Activated naive CD4-positive, alpha-beta T cell treated with anti-CD3 and anti-CD28 coated beads, Interleukin-2, amount 50 U/mL, for 72 hours (primary cell): ENCODE measurements at places on chromosomes 1 and 21.

GRCh38 chr1:206568779-206569352 lies 43.4 kb downstream of the EIF2D start:
- no peak for DNase-seq

- DNase-seq, result no peak
Observed at GRCh38 chr1:100414693-100415497, 62.6 kb downstream of the CDC14A start.

GRCh38 chr1:196309386-196309785 lies 298.9 kb downstream of the KCNT2 start:
- DNase-seq, result no peak

- no peak for DNase-seq
Observed at GRCh38 chr1:13607002-13607401, 23.4 kb downstream of the PDPN start.

- DNase-seq, result no peak
Observed at GRCh38 chr1:89356658-89357400, 7.0 kb upstream of the GBP6 start.

- no peak for DNase-seq
Observed at GRCh38 chr1:247441606-247442005, 16.3 kb downstream of the OR2B11 start.

- no peak for DNase-seq
Observed at GRCh38 chr1:207888652-207889051, 22.3 kb downstream of the CD34 start.

DNA sequence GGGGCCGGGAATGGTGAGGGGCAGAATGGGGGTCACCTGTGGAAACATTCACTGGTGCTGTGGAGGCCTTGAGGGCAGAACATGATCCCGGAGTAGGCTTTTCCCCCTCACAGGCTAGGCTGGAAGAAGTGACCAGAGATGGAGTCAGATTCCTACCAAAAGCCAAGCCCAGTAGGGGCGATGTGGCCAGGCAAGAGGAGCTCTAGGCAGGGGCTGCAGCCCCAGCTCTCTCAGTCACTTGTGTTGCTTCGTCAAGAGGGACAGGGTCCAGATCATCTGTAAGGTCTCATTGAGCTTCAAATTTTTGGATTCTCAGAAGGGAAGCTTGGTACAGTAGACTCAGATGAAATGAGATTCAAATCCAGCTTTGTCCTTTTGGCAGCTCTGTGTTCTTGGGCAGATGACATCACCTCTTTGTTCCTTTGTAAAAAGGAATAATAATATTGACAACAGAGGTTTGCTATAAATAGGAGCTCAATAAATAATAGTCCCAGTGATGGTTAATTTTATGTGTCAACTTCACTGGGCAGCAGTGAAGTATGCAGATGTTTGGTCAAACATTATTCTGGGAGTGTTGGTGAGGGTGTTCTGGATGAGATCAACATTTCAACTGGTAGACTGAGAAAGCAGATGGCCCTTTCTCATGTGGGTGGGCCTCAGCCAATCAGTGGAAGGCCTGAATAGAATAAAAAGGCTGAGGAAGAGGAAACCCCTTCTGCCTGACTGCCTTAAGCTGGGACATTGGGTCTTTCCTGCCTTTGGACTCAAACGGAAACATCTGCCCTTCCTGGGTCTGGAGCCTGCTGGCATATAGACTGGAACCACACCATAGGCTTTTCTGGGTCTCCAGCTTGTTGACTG lies 324.7 kb upstream of the USP24 start:
- DNase-seq, result no peak

DNA sequence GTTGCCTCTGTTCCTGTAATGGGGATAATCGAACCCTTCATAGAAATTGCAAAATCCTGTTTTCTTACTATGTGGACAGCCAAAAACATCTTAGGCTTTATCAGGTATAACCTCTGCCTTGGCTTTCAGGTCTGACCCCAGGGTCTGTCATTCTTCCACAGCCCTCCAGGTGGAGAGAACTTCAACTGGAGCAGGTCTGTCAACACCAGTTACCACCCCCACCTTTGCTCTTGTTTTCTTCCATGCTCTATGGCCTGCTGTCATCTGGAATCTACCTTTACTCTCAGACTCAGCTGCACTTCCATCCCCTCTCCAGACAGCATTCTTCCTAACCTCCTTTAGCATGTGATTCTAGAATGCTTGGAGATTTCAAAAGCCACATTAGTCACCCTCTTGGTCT lies 10.4 kb upstream of the GJA9 start:
- no peak for DNase-seq
